H7 (cell line): ENCODE measurements at places on chromosomes 11 and 22.

GRCh38 chr11:2530131-2530854 lies 85.5 kb downstream of the KCNQ1 start:
- DNase-seq, result no peak

DNA sequence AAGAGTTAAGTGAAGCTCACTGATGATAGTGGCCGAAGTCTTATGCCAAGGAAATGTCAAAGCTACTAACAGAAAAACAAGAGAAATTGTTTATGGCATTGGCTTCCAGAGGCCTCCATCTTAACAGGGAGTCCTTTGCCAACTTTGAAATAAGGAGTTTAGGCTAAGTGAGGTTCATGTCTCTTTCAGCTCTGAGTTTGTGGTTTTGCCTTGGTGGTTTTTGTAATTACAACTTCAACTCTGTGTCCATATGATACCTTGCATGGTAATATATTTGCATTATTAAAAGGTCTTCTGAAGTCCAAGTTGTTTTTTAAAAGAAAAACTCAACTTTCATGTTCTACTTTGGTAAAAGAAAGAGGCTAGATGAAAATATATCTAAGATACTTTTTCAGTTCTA lies 31.4 kb upstream of the ANO5 start:
- no peak for DNase-seq

GRCh38 chr22:46336119-46337078 lies 885 bp downstream of the TRMU start:
- DNase-seq, result peak; percentile 74

GRCh38 chr22:30694640-30695350 lies at the start of gene OSBP2:
Gene OSBP2 (plus strand): TSS chr22:30694874. CDS start chr22:30694910, 36 bp downstream.
- DNase-seq, result peak; percentile 91

DNA sequence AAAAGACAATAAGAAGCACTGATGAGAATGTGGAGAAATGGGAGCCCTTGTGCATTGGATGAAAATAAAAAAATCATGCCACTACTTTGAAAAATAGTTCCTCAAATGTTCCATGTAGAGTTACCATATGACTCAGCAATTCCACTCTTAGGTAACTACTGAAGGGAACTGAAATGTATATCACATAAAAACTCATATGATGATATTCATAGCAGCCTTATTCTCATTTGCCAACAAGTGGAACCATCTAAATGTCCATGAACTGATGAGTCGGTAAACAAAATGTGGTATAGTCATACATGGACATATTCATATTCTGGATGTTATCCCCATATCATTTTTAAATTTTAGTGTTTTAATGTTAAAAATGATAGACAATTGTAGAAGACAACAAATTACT lies 3.5 kb downstream of the KRTAP5-9 start:
- DNase-seq, result no peak

DNA sequence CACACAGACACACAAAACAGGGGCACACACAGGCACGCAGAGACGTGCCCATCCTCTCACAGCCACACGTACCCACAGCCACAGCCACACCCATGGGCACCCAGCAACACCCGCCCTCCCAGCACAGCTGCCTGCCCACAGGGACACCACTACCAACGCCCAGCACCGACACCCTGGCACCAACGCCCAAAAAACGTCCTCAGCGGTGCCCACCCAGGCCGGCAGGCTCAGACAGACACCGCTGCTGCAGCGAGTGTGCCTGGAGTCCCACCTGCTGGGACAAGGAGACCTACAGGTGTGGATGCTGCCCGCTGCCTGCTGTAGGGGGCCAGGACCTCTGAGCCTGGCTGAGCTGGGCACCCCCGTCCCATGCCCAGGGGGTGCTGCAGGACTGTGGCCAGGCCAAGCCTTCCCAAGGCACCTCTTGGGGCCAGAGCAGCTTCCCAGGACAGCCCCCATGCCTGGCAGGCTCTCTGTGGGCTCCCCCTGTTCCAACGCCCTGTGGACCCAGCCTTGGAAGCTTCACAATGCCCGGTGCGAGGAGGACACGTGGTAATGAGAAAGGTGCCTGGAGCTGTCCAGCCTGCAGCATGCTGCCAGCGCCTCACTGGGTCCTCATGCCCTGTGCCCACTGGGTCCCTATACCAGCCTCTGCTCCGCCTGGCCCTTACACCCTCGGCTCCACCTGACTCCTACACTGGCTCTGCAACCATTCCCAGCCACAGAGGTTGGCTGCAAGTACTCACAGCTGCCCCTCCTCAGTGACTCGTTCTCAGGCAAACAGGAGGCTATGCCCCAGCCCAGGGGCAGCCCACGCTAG lies 45.8 kb upstream of the TH start:
- peak; percentile 48 for DNase-seq

- no peak for DNase-seq
These were observed 1056.3 kb upstream of the CNTN5 start for GRCh38 chr11:97964332-97965004.

GRCh38 chr22:26169315-26170111 lies at the start of gene SEZ6L:
Gene SEZ6L (plus strand): TSS chr22:26169462. CDS start chr22:26169670, 208 bp downstream.
- peak; percentile 87 for DNase-seq

GRCh38 chr11:12150831-12151382 lies 40.5 kb downstream of the MICAL2 start:
- DNase-seq, result no peak

- DNase-seq, result no peak
These were observed 5.3 kb upstream of the JAML start for GRCh38 chr11:118230088-118230487.

DNA sequence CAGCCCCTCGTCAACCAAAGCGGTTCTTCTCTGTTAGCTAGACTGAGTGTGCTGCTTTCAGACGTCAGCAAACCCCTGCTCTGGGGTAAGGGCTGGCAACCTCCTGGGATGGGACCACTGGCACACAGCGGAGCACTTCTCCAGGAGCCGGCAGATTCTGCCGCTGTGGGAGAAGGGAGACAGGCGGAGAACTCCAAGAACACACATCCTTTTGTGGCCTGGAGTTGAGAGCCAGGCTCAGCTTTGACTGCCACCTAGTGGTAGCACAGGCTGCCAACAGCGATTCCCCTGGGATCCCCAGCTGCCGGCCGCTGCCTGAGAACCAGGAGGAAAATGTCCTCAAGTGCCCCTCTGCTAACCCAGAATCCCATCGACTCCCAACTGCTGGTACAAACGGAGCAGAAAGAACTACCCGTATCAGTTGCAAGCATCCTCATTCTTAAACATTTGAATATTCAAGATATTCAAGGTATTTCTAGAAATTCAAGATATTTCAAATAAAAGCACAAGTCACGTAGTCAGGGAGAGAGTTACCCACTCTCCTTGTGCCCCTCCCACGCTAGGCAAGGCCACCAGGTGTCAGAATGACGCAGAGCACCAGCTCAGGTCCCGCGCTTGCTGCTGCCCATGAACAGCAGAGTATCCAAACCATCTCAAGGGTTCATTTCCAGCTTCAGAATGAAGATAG lies 4.9 kb downstream of the LTO1 start:
- peak; percentile 95 for DNase-seq

DNA sequence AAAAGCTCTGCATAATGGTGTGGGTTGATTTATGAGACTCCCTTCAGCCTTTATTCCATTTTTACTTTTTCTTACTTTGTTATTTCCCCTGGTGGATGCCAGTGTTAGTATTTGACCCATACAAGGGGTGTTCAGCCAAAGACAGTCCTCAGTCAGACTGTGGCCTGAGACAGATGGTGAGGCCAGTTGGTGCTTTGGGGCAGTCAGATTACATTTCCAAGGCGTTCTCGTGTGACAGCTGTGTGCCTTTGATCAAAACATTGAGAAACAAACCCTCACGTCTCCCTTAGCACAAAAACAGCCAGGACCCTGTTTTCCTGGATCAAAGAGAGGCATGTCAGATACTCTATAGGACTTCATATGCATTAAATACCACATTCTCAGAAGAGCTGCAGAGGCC lies 31.3 kb upstream of the SLN start:
- no peak for DNase-seq

- DNase-seq, result no peak
These were observed 1.1 kb downstream of the OSBP start for GRCh38 chr11:59614277-59615119.

- no peak for DNase-seq
These were observed 19.6 kb downstream of the DAGLA start for GRCh38 chr11:61699737-61700160.

GRCh38 chr11:130876931-130877915 lies 39.1 kb downstream of the SNX19 start:
- no peak for DNase-seq

DNA sequence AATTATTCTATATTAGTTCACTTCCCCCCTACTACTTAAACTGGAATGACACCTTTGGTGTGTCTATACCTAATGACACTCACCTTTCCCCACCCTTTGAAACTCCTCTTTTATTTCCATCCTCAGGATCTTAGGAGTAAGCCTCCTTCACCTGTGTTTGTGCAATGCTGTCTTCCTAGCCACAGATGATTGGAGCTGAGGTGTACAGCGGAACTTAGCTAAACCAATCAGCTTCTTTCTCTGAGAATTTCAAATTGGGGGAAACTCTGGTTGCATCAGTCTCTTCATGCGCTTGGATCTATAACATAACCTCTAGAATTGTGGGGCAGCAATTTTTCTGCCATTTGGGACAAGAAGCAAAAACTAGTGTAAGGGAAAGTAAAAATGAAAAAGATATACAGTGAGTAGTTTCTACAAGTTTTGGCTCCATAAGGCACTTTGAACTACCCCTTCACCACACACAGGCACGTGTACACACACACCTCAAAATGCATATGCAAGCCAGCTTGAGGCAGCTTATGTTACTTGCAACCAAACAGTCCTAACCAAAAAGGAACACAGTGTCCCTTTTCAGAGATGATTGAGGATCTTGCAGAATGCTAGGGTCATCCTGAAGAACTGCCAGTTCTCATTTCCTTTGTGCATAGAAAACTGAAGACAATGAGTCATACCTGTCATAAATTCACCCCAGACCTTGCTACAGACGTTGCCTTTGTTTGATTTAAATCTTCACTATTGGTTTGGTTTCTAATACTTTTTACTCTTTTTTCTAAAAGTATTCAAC lies 36.0 kb upstream of the LDLRAD3 start:
- DNase-seq, result no peak

GRCh38 chr22:26174280-26174679 lies 5.0 kb downstream of the SEZ6L start:
- DNase-seq, result peak; percentile 66
